ENCODE measurements at places on chromosomes 6 and 20. TPM values are rescaled to one million over a fixed set of nuclear protein-coding genes. Genes with fewer than 3 reads are reported as not detected.

STMN3 gene
- total RNA-seq: 459 TPM

MUCL3 gene
- total RNA-seq: not detected

SCUBE3 gene
- 0.25 TPM for total RNA-seq

FOXS1 gene
- total RNA-seq: not detected

LPIN3 gene
- 5.9 TPM for total RNA-seq

RAD21L1 gene
- total RNA-seq: not detected

FNDC11 gene
- 9.3 TPM for total RNA-seq

WFDC10B gene
- not detected for total RNA-seq

SLC22A3 gene
- not detected for total RNA-seq

CAP2 gene
- 24.4 TPM for total RNA-seq

TBC1D32 gene
- total RNA-seq: 24.2 TPM

DNA sequence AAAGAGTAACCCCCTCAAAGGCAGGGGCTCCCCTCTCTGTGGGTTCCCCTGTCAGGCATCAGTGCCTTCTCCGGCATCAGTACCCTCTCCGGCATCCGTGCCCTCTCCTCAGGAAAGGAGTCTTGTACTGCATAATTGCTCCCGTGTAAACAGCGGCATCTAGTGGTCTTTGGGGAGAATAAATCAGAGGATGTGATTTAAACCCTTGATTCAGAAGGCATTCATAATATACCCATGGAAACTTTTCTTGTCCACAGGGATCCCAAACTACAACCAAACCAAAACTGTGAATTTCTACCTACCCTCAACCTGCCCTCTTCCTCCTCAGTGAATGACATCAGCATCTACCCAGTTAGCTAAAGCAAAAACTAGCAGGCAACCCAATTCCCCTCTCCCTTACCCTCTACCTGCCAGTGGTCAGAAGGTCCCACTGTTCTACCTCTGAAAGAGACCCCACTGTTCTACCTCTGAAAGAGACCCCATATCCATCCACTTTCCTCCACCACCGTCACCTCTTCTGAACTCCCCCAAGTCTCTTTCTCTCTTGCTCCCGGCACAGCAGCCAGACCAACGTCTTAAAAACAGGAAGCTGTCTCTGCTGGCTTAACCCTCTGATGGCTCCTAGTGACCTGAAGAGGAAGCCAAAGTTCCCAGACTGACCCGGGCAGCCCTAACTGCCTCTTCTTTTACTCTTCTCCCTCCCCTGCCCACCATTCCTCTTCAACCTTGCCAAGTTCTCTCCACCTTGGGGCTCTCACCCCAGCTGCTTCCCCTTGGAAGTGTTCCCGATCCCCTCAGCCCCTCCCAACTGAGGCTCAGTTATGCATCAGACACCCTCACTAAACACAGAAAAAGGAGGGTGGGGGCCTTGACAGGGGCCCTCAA lies 27.2 kb downstream of the UBE2V1 start:
- peak; percentile 47 for DNase-seq

GRCh38 chr6:144434308-144434990 lies 149.3 kb downstream of the UTRN start:
- no peak for DNase-seq

DNA sequence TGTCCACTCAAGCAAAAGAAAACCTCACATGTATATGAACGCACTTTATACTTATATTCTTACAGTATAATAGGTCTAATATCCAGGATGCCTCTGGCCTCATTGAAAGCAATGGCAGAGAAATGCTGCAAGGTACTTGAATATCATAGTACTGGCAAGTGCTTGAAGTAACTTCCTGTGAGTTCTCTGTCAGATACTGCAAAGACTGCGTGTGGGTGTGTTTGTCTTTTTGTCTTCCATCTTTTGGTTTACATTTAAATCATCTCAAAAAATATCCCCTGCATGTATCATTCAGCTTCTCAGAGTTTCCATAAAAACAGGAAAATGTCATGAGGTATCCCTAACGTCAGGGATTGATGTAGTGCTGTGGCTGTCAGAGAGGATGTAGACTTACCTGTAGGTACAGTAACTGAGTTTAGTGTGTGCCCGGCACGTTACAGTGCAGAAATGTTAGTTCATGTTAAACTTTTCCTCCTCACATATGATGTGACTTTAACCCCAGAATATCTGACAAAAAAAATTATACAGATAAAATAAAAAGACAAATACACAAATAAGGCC lies 184.3 kb downstream of the DST start:
- DNase-seq: no peak

GRCh38 chr20:43955750-43956191 lies 41.1 kb downstream of the TOX2 start:
- DNase-seq: no peak

GRCh38 chr6:161829291-161829729 lies 555.4 kb upstream of the AGPAT4 start:
- no peak for DNase-seq

DNA sequence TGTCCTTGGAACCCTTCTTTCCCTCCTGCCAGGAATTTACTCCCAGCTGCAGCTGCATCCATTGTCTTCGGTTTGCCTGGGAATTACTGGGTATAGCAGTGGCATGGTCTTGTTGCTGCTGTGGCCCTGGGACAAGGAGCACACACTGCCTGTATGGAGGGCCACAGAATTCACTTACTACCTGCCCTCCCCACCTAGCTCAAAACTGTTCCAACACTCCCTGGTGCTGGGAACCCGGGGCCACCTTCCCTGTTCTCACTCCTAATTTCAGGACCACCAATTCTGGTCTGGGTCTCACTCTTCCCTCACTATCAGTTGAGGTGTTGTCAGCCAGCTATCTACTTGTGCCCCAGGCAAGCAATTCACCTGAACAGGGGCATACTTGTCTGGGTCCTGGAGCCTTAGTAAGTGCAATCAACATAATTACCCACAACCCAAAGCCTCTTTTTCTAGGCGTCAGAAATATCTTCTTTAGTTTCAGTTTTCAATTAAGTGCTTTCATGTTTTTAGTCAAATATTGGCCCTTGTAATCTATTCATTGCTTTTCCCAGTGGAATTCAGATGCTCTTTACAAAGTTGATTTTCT lies 47.2 kb downstream of the METTL24 start:
- DNase-seq: no peak

DNA sequence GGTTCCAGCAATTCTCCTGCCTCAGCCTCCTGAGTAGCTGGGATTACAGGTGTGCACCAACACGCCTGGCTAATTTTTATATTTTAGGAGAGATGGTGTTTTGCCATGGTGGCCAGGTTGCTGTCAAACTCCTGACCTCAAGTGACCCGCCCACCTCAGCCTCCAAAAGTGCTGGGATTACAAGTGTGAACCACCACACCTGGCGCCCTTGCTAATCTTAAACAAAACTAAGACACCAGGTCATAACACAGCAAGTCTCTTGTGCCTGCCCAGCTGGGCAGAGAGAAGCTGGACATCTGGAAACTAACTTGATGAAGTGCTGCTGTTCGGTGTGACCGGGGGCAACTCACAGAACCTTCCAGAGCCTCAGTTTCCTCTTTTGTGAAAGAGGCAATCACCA lies 68.0 kb downstream of the PPP1R3G start:
- no peak for DNase-seq

DNA sequence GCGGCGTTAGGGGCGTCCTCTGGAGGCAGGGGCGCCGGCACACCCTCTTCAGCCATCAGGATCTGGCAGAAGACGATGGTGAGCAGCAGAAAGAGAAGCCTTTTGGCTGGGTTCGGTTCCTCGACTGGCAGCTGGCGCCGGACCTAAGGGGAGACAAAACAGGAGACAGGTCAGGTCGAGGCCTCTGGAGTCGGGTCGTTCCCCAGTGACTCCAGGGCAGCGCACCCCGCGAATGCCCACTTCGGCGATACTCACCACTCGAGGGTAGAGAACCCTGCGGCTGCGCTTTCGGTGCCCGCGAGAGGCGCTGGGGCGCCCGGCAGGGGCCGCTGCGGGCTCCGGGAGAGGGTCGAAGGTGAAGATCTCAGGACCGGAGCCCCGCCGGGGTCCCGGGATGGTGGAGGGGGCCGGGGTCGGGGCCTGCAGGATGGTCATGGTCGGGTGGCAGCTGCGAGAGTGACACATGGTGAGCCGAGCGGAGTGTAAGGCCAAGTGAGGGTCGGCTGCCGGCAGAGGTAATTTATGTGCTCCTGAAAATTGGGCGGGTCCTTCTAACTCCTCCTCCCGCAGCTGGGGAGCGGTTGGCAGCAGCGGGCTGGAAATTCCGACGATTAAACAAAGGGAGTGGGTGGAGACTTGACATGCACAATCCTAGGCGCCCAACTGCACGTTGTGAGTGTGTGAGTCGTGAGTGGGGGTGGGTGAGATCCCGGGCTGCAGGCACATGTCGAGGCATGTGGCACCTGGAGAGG lies at the start of gene IER3:
Gene IER3 (minus strand): TSS at position 494 of the 752 bp plus-strand sequence. CDS start 29 bp downstream, at position 465.
- DNase-seq: peak; percentile 87

DNA sequence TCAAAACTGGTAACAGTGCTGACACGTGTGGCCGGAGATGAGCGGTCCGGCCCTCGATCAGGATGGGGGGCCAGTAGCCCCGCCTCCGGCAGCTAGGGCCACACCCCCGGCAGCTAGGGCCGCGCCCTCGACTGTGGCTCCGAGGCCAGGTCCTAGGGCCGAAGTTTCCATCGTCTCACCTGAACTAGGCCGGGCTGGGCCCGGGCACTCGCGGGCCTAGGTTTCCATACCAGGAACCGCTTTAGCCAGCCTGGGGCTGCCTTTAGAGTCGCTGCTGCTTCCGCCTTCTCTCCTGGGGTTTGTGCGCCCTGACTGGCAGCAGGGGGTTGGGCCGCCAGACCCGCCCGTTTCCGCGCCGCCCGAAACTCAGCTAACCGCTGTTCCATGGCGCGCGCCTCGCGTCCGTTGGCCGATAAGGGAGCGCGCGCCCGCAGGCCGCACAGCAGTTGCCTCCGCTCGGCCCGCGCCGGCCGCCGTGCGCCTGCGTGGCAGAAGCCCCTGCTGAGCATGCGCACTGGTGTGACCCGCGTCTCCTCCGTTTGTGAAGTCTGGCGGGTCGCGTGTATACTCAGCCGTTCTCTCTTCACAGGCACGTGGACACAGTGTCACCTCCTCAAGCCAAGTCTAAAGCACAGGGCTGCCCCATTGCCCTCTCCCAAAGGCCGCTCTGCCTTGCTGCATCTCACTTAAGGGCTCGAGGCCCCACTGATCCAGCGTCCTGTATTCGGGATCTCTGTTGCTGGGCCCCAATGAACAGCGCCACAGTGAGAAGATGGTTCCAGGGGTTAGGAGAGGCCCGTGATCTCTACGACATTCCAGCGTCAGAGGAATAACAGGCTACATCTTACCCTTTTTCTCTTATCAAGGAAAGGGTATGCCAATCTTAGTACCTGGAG lies at the start of gene SAYSD1:
Gene SAYSD1 (minus strand): TSS at position 483 of the 896 bp plus-strand sequence. CDS start 97 bp downstream, at position 386.
- peak; percentile 94 for DNase-seq

DNA sequence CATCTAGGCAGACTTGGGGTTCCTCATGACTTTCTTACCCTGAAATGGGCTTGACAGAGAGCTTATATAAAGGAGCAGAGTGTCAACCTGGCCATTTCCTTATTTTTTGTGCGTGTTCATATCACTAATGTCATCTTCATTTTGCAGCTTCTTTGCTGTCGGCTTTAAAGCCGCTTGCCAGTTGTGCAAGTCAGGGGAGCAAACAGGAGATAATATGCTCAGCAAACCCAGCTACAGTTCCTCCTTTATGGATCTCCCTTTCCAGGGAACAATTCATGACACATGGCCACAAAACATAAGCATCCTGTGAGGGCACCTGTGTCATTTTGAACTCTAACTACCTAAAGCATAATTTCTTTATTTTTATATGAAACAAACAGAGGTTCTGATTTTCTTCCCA lies 6.5 kb upstream of the TUBB2B start:
- DNase-seq: no peak

DNA sequence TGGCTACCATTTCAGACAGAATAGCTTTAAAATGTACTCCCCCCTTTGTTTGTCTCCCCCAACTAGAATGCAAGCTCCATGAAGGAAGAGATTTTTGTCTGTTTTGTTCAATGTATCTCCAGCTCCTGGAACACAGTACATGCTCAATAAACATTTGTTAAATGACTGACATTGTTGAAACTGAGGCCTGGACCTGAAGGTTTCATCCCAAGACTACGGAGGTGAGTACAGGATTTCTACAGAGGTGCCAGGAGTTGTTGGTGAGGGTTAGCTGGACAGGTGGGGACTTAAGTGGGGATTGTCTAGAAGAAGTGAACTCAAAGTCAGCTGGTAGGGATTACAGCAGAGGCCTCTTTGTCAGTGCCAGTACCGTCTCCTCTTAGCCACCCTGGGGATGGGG lies 19.4 kb downstream of the VEGFA start:
- DNase-seq: no peak

DNA sequence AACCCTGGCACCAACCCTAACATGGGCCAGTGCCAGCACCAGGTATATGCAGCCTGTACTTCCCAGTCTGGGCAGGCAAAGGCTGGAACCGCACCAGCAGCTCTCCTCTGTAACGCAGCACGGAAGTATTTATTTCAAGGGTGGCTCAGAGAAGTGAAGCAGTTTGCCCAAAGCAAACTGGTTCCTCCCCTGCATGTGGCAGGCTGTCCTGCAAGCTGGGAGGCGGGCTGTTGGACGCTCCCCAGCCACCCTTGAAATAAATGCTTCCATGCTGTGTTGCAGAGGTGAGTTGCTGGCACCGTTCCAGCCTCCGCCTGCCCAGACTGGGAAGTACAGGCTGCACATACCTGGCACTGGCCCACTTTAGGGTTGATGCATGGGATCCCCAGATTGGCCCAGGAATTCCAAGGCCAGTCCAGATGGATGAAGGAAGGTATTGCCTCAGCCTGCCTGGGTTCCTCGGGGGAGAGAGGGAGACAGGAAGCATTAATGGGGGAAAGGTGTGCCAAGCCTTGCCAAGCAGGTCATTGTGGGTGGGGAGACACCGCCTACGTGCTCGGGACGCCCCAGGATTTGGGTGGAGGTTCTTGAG lies 49.8 kb downstream of the PPARD start:
- no peak for DNase-seq

- DNase-seq: no peak
These were observed 24.8 kb downstream of the BACH2 start for GRCh38 chr6:90271831-90272230.

- DNase-seq: no peak
These were observed 322.8 kb downstream of the ZFAND3 start for GRCh38 chr6:38142178-38142902.

DNA sequence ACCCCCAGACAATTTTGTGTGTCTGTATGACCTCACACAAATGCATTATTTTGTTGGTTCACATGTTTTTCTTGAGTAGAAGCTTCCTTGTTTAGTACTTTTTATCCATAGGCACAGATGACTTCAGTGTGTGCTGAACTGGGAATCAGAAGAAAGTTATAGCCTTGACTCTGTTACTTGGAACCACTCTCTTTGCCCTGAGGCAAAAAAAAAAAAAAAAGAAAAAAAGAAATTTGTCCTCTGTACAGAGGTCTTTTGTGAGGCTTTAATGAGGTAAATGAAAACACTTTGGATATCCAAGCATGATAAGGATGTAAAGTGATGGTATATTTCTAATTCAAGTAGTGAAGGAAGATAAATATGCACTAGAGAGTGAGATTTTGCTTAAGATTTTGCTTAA lies 51.9 kb downstream of the TRMT11 start:
- DNase-seq: no peak
